Right ventricle myocardium inferior (tissue), 1 donor: ENCODE measurements at places on chromosomes 5 and 9. TPM values are rescaled to one million over a fixed set of nuclear protein-coding genes. Genes with fewer than 3 reads are reported as not detected.

GRCh38 chr5:92505925-92506324 is 1075.1 kb downstream of the NR2F1-AS1 start:
- no peak for DNase-seq

DNA sequence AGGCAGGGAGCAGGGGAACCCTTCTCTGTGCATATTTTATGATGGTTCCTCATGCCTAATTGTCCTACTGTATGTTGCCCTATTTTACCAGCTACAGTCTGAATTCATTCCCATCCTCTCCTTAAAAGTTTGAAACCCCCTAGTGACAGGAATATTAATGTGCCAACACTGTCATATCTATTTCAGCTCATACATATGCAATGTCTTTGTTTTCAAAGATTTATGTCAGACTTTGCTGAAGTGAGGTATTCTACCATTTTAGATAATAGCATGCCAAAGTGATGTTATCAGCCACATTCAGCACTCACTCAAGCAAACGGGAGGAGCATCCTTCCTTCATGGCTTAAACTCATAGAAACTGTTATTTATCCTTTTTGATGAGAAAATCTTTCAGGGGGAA is 696.5 kb downstream of the NR2F1-AS1 start:
- DNase-seq = no peak

ACTBL2 gene
- total RNA-seq = not detected

DNA sequence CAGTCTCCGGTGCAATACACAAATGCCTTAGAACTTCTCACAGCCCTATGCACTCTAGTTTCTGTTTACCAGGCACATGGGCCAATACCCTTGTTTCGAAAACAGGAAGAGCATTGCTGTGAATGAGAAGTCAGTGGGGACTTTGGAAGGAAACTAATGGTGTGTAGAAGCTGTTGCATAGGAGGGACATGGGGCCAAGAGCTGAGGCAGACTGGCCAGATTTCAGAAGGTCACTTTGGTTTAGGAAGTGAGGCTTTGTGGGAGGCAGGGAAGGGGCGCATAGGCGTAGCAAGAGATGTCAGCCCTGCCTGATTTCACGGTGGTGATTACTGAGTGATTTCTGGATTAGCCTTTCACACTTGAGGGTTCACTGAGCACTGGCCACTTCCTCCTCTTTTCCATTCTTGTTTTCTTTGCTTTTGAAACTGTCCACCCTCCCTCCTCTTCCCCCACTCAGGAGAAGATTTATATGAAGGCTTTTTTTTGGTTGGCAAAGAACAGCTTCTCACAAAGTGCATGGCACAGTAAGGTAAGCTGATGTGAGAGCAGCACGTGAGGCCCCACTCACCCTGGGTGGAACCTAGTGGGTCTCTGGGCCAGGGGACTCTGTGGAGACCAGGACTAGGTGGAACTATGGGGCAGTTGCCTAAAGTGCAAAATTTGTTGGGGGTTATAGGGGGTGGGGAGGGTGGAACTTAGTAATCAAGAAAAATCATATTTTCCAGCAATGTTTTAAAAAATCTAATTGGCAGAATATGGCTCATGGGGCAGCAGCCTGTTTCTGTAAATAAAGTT is 6.1 kb upstream of the TMEM252 start:
- no peak for DNase-seq

CCL27 gene
- total RNA-seq = not detected

- DNase-seq = no peak
Measured at GRCh38 chr9:91428927-91429351, 5.3 kb upstream of the NFIL3 start.
